WTC11 (cell line): ENCODE measurements at places on chromosomes 2 and 18.

GRCh38 chr2:45919711-45920111 lies 268.2 kb downstream of the PRKCE start:
- no peak for DNase-seq

GRCh38 chr2:222606306-222606705 lies 49.6 kb downstream of the FARSB start:
- DNase-seq, result no peak

DNA sequence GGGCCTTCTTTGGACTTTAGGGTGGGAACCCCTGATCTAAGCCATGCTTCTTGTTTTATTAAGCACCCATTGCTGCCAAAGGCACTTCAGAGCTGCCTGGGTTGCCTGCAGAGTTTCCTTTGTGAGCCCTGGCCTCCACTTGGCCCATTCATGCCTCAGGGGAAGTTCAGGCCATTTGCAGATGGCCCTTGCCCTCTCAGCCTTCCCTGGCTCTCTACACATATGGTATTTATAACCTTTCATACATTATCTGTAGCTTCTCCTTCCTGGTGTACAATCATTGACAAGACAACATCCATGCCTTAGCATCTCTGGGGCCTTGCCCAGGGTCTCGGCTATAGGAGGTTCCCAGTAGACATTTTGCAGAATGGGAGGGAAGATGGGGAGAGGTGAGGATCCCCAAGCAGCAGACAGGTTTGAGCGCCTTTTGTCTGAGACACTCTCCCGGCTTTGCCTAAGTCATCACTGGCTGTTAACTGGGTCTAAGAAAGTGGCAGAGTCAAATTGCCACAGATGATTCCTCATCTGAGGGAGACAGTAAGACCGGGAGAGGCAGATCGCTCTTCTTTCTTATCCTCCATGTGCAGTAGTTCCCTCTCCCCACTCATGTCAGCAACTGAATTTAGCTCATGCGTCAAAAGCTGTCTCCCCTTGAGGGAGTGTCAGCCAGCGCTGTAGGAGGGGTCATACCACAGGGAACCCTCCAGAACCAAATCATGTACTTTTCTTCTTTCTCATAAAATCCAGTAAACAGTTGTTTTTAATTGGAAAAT lies 2.7 kb downstream of the EHD3 start:
- no peak for DNase-seq

- DNase-seq, result no peak
Measured at GRCh38 chr2:100215371-100215770, 73.0 kb upstream of the AFF3 start.

DNA sequence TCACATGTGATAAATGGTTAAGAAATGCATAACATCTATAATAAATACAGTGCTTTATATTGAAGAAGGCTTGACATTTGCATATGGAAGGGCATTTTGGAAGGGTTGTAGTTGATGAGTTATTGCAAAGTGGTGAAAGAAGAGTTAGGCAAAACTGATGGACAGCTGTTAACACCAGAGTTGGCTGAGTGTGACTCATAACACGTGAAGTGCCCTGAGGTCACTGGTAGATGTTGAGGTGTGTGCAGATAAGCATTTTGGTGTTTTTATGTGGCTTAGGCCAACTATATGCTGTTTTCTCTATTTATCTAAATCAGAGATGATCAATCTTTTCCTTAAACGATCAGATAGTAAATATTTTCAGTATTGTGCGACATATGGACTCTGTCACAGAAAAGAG lies 154.3 kb upstream of the KCNH7 start:
- no peak for DNase-seq

GRCh38 chr2:158931572-158931971 lies 36.9 kb upstream of the TANC1 start:
- DNase-seq, result no peak

- no peak for DNase-seq
Measured at GRCh38 chr18:5424903-5425664, 118.7 kb downstream of the EPB41L3 start.

GRCh38 chr2:75560022-75560767 lies 544 bp downstream of the EVA1A start:
- peak; percentile 55 for DNase-seq

DNA sequence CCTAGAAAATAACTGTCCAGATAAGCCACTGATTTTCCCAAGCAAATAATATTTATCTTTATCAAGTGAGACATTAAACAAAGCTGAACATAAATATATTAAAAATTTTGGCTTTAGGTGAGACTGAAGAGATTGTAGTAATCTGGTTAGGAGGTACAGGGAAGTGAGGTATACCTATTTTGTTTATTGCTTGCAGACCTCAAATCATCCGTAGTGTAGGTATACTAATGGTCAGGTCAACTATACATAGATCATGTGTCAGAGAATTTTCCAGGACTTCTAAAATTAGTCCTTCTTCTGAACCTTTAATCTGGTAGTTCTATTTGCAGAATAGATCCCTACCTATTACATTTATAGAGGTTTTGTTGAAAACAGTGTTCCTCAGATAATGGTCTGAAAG lies 41.5 kb downstream of the SP140 start:
- no peak for DNase-seq
